ENCODE measurements at places on chromosomes 16 and 17.
A peak's percentile ranks its signal among the peaks of the same experiment; 100 is the strongest.

GRCh38 chr17:2239882-2240430, 63.6 kb downstream of the SMG6 start:
- no peak for DNase-seq

DNA sequence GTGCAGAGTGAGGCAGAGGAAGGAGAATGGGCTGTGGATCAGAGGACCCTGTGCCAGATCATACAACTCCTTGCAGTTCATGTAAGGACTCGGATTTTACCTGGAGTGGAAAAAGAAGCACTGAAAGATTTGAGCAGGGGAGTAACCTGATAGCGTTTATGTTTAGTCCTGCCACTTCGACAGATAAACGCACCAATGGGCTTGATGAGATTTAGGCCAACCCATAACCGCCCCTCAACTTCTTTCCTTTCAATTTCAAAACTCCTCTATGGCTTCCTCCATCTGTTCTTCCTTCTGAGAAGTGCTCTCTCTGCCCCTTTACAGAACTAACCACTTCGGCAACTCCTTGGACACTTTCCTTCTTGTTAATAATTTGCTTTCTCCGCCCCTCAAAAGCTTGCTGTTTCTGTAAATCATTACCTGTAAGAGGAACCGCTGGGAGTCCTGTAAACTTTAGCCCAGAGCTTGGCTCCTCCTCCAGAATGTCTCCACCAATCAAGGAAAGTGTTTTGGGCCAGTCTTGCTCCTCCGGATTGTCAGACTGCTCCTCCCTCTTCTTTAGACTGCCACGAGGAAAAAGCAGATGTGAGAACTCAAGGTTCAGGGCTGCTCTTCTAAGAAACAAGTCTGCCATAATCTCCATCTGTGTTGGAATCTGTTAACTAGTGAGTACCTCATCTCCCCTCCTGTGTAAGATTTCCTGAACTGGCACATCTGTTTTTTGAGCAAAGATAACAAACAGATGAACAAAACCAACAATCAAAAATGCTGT, at the start of gene ACSM3:
ACSM3 (plus strand) TSS at position 554 of the 772 bp plus-strand sequence. CDS start 6,021 bp downstream, outside the sequence.
- DNase-seq = no peak

- no peak for DNase-seq
These were observed 55.4 kb downstream of the CREBBP start for GRCh38 chr16:3825103-3825502.

DNA sequence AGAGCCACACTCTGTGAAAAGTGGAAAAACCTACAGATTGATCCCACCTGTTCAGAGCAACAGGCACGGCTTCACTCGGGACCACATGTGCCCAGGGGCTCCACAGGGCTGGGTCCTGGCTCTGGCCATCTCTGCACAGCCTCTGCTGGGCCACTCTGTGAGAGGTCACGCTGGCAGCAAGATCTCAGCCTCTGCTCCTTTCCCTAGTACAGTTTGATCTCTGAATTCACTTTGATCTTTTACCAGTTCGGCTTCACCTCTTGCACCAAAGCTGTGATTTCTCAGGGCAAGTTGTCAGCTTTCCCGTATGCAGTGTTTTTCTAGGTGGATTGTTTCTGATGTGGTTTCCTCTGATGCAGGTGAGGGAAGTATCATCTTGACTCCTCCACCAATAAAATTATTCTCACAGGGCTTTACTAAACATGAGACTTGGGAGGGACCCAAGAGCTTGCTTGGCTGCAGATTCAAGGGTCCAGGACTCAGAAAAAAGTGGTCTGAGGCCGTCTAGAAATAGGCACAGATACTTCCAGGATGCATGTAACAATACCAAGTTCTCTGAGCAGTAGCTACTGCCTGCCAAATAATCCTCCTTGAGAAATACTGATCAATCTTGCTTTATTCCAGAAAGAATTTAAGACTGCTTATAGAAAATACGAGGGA, 24.0 kb upstream of the ALDH3A1 start:
- no peak for DNase-seq

- DNase-seq = peak; percentile 58
These were observed 80.8 kb downstream of the OMG start for GRCh38 chr17:31216031-31216751.

DNA sequence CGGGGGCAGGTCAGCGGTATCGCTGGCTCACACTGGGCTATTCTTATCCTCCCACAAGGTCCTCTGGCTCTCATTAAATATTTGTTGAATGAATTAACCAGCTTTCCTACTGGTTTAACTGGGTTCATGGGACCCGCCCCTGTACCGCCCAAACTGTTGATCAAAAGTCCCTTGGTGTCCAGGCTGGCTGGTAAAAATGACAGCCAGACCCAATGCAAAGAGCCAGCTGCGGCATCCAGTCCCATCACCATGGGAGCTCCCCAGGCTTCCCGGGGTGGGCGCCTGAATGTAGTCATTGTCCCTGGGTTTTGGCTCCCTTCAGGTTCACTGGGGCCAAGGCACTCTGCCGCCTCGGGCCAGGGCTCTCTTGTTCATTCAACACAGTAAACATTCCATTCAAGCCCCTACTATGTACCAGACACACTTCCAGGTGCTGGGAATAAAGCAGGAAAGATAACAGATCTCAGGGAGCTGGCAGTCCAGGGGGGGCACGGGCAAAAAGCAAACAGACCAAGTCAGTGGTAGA, 11.7 kb upstream of the ATP2C2 start:
- DNase-seq = no peak

DNA sequence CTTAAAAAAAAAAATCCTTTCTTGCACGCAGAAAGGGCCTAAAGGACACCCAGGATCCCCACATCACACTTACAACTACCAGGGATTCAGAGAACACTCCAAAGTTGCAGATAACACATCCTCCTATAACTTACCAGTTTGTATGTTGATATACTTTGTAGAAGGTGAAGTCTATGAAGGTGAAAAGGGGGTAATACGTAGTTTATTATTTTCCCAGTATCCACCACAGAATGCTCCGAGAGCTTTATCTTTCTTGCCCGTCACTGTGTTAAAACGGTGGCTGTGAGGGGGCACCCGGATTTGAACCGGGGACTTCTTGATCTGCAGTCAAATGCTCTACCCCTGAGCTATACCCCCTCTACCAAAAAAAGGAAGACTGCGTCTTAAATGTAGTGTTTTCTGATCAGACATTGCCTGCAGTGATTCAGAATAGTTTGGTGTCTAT, 7.9 kb upstream of the RPL23 start:
- DNase-seq = peak; percentile 50

GRCh38 chr17:73096866-73097265, 4.4 kb upstream of the SLC39A11 start:
- DNase-seq = no peak

GRCh38 chr17:2786176-2786881, 9.9 kb upstream of the RAP1GAP2 start:
- peak; percentile 85 for DNase-seq

- no peak for DNase-seq
These were observed 50.8 kb downstream of the PITPNM3 start for GRCh38 chr17:6505425-6506142.

DNA sequence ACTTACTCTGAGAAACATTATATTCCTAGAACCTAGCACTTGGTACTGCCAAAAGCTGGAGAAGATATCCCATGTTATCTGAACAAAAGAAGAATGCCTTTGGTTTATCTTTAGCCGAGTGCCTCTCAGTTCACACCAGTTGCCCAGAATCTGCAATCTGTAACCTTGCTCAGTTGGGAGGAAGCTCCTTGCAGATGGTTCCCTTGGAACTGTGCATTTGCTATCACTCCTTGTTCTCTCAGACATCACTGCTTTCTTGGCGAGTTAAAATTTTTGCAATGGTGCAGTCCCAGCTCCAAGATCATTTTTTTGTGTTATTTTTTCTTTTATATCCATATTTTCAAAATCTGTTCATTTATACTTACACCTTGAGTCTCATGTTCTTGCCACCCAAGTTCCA, 446.5 kb downstream of the KCNJ2 start:
- DNase-seq = no peak

DNA sequence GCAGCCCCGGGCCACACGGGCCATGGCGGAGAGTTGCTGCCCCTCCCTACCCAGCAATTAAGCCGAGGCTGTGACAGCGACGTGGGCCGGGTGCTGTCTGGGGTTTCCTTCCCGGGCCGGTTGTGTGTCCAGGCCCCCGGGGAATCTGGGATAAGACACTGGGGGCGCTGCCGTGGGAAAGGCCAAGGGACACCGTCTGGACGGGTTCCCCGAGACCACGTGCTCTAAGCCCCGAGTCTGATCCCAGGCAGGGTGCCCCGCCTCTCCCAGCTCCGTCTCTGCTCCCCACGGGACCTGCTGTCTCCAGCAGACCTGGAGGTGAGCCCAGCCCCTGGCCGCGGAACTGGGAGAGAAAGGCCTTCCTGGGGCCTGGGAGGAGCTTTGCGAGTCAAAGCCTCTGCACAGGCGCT, 92.2 kb downstream of the IRX3 start:
- DNase-seq = no peak

DNA sequence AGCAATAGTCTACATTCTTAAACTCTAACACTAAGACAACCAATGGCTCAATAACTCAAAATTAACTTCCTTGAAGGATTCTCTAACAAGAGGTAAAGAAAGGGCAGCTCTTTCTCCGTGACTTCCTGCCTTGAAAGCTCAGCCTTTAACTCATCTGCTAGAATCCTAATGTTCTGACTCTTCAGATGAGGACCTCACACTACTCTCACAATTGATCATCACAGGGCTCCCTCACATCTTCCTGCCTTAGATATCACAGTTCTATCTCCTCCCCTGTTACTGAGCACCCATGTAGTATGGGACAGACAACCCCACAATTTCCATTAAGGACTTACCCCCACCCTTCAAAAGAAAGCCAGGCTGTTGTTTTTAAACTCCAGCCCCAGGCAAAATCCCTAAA, 33.5 kb downstream of the SMURF2 start:
- DNase-seq = no peak

- DNase-seq = no peak
These were observed 39.3 kb upstream of the TAC4 start for GRCh38 chr17:49887086-49887743.

- no peak for DNase-seq
These were observed 36.8 kb downstream of the ADCY7 start for GRCh38 chr16:50303041-50303604.

DNA sequence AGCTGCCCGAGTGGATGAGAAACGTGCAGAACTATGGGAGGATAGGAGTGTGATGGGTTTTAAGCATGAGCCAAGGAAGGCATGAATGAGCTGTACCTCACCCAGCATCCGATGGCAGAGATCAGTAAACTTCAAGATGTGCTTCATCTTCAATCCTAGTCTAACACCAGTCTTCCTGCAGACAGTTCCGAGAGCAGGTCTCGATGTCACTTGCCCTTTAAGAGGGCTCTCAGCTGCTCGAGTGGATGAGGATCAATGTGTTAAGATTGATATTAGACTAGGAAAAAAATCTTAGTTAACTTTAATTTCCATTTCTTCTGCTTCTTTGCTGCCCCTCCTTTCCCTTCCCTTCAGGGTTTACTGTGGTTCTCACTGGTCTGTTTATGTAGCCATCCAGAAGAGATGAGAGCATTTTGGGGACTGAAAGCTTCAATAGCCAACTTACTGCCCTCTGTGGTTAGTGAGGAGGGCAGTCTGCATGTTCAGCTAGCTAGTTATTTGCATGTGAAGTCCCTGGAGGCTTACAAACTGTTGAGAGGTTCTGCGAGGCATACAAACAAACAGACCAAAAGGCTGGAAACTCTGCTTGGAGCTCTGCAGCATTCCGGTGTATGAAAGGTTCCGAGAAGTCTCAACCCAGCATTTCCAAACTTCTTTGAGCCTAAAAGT, 15.3 kb downstream of the KLHL36 start:
- no peak for DNase-seq

DNA sequence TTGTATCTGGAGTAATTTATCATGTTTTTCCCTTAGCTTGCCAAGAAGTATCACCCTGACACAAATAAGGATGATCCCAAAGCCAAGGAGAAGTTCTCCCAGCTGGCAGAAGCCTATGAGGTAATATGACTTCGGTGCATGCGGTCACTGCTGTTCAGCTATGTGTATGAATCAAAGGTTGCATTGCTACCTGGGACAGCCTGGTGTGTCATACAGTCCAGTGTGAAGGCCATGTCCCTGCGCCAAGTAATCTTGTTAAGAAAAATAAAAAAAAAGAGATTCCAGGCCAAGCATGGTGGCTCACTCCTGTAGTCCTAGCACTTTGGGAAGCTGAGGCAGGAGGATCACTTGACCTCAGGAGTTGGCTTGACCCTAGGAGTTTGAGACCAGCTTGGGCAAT, 11.7 kb downstream of the DNAJA3 start:
- no peak for DNase-seq

DNA sequence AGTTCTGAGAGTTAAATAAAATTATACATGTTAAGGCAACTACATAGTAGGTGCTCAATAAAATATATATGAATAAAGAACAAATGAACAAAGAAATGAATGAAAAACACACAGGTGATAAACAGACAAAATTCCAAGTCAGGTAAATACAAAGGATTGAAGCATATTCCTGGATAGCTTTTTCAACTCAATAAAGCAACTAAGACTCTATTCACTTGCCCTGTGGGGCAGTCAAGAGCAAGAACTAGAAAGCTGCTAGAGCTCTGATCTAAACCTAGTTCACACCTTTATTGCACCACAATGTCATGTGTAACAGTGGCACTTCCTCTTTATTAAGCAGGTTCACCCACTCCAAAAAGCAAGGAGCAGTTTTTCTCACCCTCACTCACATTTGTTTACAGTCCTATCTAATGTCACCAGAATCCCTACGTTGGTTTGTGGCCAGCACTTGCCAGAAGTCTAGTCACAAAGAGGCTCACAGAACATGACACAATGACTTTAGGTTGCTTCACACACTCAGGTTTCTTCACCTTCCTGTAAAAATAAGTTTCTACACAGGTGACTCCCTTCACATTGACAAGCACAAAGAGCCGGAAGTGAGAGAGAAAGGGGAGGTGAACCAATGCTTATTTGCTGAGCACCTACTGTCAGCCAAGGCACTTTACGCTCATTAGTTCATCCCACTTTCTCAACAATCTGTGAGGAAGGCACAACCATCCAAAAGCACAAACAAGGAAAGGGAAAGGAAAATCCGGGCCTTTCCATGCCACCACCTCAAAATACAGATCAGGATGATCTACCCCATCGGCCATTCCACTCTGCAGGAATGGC, 70.8 kb downstream of the XPO6 start:
- no peak for DNase-seq

- no peak for DNase-seq
These were observed 388.1 kb downstream of the SHISA9 start for GRCh38 chr16:13289515-13289914.

DNA sequence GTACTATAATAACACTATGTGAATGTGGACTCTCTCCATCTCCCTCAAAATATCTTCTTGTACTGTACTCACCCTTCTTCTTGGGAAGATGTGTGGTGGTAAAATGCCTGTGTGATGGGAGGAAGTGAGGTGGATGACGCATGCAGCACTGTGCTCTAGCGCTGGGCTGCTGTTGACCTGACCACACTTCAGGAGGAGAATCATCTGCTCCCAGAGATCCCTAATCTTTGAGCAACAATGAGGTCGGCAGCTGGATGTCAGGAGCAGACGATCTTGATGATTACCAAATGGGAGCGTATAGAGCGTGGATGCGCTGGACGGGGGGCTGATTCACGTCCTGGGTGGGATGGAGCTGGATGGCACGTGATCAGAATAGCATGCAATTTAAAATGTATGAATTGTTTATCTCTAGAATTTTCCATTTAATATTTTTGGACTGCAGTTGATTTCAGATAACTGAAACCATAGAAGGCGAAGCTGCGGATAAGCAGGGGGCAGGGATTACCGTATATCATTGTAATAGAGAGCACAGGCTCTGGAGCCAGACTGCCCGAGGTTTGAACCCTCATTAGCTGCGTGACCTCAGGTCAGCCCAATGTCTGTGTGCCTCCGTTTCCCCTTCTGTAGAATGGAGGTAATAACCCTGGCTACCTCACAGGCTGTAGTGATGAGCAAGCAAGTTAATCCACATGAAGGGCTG, 23.7 kb upstream of the CYLD start:
- DNase-seq = no peak

GRCh38 chr16:24748242-24748641, 18.8 kb downstream of the TNRC6A start:
- DNase-seq = no peak

Measured in NCI-H1436 (cell line).